ENCODE measurements at places on chromosomes 16 and 17.

GRCh38 chr17:33460781-33461450 is 167.8 kb upstream of the ASIC2 start:
- DNase-seq, result no peak

GRCh38 chr17:249236-249993 is 68.0 kb upstream of the DOC2B start:
- no peak for DNase-seq

DNA sequence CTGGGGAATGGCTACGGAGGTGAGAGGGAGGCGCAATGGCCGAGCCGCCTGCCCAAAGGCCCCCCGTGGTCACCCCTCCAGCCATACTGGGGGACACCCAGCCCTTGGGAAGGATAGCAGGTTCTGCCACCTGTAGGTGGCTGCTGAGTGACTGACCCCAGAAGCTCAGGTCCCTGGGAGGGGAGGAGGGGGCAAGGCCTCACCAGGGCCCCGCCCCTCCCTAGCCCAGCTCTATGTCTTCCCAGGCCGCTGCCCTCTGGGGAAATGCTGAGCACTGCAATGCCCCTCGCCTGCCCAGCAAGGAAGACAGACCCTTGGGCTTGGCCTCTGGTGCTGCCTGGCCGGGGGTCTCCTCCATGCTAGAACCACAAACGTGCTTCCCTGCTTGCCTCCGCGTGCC is 11.4 kb upstream of the CLDN9 start:
- no peak for DNase-seq

- peak; percentile 83 for DNase-seq
Observed at GRCh38 chr17:44779211-44780025, 20.6 kb downstream of the ADAM11 start.

GRCh38 chr16:88454523-88454947 is 1.5 kb downstream of the ZFPM1 start:
- no peak for DNase-seq

- DNase-seq, result peak; percentile 39
Observed at GRCh38 chr16:85056211-85056748, 28.7 kb downstream of the KIAA0513 start.

- no peak for DNase-seq
Observed at GRCh38 chr17:11795906-11796305, 197.6 kb downstream of the DNAH9 start.

DNA sequence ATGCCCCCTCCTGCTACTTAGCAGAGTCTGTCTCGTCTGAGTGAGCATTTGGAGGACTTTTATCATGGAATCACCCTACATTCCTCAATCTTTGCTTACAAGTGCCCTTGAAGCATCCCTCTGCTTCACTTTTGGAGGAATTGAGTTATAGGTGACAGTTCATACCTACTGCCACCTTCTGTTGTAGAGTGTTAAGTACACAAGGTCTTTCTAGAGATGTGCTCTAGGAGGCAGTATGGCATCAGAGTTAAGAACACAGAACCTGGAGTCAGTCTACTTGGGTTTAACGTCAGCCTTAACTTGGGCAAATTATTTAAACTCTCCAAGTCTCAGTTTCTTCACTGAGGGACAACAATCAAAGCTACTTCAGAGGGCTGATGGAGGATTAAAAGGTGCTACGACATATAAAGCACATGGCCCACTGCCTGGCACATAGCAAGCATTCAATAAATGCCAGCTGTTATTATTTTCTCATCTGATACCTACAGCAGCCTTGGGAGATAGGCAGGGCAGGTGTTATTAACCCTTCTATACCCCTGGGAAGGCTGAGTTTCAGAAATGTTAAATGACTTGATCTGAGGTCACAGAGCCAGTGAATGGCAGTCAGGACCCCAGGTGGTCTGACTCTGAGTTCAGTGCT is 62.2 kb downstream of the UTP18 start:
- DNase-seq, result peak; percentile 3

GRCh38 chr16:10663146-10663545 is 31.6 kb downstream of the TEKT5 start:
- DNase-seq, result no peak

GRCh38 chr17:53896047-53896446 is 73.3 kb downstream of the KIF2B start:
- DNase-seq, result peak; percentile 3

- no peak for DNase-seq
Observed at GRCh38 chr17:29716566-29716965, 93.9 kb upstream of the CORO6 start.

DNA sequence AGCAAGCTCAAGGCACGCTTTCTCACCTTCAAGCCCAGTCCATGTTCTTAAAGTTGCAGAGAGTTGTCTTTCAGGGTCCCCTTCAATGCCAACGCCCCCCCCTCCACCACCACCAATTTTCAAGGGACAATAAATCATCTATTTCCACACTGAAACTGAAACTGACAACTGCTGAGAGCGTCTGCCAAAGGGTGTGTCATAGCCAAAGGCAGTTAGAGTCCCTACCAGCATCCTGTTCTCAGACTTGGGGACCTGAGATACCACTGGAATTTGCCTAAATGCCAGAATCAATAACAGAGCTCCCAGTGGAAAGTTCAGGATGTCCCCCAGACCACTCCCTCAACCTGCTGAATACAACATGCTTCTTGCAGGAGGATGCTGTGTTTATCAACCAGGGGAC is 133.2 kb upstream of the SOX9 start:
- peak; percentile 49 for DNase-seq

DNA sequence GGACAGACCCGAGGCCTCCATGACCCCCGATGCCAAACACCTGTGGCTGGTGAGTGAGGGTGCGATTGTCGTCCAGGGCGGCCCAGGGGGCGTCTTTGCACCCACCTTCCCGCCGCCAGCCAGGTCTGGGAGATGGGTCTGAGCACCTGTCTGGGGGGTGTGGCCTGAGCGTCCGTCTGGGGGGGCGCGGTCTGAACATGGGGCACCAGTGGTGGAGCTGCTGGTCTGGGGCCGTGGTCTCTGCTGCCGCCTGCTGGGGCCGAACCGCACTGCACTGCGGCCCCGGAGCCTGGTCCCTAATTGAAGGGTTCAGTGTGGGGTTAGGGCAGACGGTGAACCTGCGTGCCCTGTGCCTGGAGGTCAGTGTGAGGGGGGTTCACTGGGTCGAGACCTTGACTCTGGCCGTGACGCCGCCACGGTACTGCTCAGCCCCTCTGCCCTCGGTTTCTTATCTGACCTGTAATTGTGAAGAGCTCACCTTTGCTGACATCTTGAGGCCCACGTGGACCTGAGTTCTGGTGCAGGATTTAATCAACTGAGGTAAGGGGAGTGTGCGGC is 12.6 kb upstream of the TCF25 start:
- DNase-seq, result peak; percentile 38

DNA sequence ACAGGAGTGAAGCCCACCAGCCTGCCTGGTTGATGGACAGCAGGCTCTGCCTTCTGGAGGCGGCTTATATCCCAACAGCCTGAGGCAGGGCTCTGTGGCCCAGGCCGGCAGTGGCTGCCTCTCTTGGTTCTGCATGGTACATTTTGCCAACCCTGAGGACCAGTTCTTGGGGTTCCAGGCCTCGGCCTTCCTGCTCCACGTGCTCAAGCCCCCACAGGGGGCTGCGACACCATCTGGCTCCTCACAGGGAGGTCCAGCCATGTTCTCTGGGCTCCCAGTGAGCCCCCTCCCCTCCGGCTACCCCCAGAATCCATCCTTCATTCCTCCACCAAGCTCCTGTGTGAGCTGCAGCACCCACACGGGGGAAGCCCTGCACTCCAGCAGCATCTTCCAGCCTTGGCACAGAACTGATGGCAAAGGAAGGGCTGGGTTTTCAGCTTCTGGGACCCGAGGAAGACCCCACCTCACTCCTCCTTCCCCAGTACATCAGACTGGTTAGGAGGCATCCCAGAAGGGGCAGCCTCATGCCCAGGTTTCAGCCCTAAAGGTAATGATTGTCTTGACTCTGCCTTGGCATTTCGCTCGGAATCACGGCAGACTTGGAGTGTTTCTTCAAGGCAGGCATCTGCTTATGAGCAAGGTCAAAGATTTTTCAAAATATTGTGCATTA is 231.2 kb downstream of the CPPED1 start:
- no peak for DNase-seq

DNA sequence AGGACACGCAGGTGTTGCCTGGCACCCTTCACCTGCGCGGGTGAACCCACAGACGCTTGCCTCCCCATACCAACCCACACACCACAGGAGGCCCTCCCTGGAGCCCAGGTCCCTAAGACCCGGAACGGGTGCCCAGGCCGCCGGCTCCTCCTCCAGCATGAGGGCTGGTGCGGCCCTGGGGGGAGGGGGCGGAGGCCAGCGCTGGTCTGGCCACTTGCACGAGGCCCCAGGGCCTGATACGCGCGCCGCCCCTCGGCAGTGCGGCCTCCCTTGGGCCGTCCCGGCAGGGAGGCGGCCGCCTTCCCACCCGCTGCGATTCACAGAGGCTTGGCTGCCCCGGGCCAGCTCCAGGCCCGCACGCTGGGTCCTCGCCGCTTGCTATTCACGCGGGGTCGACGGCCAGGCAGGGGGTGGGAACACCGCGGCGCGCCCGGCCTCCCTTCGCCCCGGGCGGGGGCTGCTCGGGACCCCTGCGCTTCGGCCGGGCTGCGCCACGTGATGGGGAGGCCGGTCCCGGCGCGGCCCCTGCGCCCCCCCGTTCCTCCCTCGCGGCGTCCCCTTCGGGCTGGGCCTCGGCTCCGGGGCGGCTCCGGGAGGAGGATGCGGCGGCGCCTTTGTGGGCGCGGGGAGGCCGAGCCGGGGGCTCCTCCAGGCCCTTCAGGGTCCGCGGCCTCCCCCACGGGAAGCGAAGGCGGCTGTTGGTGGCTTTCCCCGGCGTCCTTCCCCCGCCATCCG is 685 bp downstream of the FASN start:
- DNase-seq, result peak; percentile 41

DNA sequence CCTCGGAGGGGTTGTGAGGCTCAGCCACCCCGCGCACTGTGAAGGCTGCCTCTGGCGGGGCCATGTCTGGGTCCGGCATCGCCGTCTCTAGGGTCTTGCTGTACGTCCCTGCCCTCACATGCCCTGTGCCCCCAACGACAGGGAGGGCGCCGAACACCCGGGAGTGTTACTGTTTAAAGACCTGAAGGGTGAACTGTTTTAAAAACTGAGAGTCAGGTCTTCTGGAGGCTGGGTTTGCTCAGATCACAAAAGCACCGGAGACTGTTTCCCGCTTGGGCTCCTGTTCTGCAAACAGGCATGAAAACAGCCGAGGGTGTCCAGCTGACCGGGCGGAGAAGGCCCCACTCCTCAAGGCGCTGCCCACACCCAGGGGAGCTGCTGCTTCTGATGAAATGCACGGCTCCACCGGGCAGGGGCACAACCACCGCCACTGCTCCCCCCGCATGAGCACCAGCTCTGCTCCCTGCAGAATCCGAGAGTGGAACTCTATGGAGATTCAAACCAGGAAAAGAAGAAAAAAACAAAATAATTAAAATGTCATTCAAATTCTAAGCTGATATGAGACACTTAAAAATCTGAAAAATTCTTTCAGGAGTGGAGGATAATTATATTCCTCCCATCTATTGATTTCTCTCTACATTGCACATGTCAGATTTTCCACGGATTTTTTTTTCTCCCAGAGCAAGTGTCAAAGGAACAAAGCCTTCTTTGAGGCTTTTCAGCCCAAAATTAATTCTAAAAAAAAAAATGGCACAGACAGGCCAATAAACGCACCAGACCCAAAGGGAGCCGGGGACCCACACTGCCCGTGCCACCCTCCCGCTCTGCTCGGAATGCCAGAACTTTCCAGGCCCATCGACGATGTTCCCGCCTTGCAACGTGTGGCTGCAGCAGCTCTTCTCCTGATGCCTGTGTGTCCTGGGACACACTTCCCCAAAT is 74.3 kb downstream of the LMF1 start:
- DNase-seq, result no peak

DNA sequence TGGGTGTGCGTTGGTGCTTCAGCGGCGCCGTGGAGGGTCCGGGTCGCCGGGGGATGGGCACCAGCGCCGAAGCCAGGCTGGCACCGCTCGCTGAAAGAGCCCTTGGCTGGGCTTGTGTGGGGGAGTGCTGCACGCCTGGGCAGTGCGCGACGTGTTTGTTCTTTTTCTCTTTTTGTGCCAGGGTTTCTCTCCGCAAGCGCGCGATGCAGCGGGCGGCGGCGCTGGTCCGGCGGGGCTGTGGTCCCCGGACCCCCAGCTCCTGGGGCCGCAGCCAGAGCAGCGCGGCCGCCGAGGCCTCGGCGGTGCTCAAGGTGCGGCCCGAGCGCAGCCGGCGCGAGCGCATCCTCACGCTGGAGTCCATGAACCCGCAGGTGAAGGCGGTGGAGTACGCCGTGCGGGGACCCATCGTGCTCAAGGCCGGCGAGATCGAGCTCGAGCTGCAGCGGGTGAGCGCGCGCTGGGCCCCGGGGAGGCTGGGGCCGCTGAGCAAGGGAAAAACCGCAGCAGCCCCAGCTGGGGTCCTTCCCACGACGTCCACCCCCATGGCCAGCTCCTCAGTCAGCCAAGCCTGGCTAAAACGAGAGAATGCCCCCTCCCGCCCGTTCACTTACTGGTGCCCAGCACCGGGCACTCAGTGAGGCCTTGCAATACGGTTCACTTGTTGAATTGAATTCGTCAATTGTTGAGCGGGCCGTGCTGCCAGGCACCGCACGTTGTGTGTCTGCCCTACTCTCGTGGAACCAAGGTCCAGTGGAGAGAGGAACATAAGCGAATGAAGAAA is 541 bp downstream of the GPT2 start:
- no peak for DNase-seq

- DNase-seq, result no peak
Observed at GRCh38 chr17:44759086-44759915, 513 bp downstream of the ADAM11 start.

- DNase-seq, result no peak
Observed at GRCh38 chr16:58211846-58212245, 13.9 kb upstream of the CSNK2A2 start.

DNA sequence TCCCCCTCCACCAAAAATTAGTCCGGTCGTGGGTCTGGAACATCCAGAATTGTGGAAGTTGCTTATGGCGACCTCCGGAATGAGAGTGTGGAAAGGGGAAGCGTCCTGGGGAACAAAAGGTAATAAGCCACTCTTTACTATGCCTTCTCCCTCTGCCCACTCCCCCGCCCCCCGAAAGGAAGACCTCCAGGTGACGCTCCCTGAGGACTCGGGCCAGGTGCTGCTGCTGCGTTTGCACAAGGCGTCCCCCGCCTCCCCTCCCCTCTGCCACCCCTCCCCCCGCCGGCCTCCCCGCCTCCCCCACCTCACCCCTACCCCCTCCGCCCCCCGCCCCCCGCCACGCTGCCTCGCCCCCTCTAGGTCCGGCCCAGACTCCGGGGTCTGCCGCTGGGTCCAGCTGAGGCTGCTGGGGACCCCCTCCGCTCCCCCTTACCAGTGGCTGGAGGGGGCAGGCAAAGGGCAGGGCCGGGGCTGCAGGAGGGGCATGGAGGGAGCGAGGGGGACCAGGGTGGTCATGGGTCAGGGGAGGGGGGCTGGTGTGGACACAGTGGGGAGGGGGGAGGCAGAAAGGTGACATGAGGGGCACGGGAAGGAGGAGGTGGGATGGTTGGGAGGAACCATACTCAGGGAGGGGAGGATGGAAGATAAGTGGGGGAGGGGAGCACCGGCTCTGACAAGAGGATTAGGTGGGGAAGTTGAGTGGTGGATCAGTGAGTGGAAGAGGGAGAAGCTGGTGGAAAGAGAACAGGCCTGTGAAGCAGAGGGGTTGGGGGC is 23.6 kb downstream of the ALOX12B start:
- DNase-seq, result no peak

All from fibroblast of skin of right biceps (primary cell).